Activated CD4-positive, alpha-beta T cell treated with anti-CD3 and anti-CD28 coated beads for 48 hours (primary cell): ENCODE measurements at places on chromosomes 11 and 22.
A peak's percentile ranks its signal among the peaks of the same experiment; 100 is the strongest.

- DNase-seq, result no peak
Measured at GRCh38 chr11:71349627-71350026, 97.2 kb upstream of the SHANK2 start.

GRCh38 chr11:45798793-45799441 lies 6.0 kb upstream of the SLC35C1 start:
- no peak for DNase-seq

- DNase-seq, result peak; percentile 85
Measured at GRCh38 chr22:32265882-32266767, 11.0 kb upstream of the SLC5A4 start.

DNA sequence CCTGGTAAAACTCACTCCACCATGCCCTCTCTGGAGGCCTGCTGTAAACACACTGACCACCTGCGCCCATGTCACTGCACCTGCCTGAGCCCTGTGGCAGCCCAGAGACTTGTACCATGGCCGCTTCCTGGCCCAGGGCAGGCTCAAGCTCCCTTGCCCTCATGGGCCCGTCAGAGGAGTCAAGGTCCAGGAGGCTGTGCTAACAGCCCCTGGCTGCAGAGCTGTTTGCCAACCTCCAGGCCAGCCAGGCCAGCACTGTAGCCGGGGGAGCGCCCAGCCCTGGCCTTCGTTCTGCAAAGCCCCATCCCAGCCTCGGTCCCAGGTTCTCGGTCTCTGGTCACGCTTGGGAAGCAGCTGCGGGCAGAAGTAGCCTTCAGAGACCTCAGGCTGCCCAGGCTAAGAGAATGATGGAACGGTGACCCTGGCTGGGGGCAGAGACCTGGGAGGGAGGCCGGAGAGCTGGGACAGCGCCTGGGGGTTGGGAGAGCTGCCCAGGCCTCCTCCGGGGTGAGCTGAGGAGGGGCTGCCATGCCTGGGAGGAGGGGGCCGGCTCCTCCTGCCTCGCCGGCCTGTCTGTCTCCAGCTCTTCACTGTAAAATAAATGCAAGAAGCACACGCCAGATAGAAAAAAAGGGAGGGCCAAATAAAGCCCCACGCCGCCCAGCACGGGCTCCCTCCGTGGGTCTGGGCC lies 11.9 kb upstream of the TCF20 start:
- DNase-seq, result no peak

GRCh38 chr11:29629286-29629685 lies 387.5 kb downstream of the KCNA4 start:
- DNase-seq, result no peak

- DNase-seq, result no peak
Measured at GRCh38 chr11:13800901-13801300, 132.4 kb downstream of the FAR1 start.

- no peak for DNase-seq
Measured at GRCh38 chr22:35446365-35446764, 46.4 kb downstream of the MCM5 start.

DNA sequence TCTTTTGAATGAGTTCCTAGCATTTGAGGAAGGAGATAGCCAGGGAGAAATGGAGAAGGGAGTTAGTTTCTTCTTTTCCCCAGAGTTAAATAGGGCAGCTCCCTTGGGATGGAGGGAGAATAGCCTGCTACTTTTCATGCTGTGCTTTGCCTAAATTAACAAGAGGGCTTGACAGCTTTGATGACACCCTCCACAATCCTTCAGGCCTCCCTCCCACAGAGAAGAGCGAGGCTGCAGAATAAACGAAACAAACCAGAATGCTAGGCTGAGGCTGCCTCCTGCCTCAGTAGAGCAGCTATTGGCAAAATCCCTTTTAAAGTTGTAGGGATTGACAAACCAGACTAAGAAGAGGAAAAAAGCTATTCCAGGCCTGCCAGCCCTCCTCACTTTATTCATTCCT lies 94.6 kb downstream of the C11orf58 start:
- no peak for DNase-seq

- peak; percentile 29 for DNase-seq
Measured at GRCh38 chr11:117819096-117820040, 5.2 kb downstream of the FXYD2 start.

DNA sequence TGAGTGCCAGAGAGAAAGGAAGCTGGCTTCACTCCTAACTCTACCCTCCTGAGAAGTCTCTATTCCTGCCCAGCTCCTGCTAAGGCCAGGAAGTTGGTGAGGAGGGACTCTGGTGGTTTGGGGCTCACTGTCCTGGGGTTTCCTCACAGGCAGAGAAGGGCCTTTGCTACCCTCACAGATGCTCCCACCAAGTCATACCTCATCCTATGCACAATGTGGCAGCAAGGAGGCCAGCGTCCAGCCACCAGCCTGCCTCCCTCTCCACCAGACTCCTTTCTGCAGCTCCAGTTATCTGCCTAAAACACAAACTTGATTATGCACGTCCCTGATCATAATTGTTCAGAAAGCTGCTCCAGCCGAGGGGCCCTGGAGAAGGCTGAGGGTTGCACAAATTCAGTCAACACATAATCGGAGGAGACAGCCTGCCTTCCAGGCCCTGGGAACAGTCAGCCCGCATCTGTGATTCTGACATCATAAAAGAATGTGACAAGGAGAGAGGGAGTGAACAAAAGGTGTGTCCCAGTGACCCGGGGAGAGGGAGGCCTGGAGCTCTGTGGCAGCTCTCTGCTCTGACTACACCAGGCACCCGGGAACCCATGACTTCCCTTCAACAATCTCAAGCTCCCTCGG lies 28.8 kb downstream of the DKK3 start:
- DNase-seq, result no peak

- DNase-seq, result no peak
Measured at GRCh38 chr22:19275919-19276600, 15.5 kb downstream of the CLTCL1 start.

DNA sequence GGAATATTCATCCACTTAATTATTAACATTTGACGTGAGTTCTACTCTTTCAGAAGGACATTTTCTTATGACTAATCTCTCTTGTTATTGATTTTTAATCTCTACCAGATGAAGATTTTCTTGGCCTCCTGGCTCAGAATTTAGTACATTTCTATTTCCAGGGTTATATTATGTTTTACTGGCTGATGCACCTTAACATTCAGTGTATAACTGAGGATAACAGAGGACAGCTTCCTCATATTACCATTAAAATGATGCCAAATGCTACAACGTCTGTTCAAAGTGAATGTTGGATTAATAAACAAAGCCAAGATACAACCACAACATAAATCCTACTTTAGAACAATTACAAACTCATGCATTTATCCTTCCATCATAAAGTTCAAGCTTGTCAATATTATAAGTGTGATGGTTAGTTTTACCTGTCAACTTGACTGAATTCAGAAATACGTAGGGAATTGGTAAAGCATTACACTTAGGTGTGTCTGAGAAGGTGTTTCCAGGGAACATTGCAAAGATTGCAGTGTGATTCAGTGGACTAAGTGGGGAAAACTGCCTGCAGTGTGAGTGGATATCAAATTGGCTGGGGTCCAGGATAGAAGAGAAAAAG lies 485.2 kb downstream of the LRRC4C start:
- no peak for DNase-seq

DNA sequence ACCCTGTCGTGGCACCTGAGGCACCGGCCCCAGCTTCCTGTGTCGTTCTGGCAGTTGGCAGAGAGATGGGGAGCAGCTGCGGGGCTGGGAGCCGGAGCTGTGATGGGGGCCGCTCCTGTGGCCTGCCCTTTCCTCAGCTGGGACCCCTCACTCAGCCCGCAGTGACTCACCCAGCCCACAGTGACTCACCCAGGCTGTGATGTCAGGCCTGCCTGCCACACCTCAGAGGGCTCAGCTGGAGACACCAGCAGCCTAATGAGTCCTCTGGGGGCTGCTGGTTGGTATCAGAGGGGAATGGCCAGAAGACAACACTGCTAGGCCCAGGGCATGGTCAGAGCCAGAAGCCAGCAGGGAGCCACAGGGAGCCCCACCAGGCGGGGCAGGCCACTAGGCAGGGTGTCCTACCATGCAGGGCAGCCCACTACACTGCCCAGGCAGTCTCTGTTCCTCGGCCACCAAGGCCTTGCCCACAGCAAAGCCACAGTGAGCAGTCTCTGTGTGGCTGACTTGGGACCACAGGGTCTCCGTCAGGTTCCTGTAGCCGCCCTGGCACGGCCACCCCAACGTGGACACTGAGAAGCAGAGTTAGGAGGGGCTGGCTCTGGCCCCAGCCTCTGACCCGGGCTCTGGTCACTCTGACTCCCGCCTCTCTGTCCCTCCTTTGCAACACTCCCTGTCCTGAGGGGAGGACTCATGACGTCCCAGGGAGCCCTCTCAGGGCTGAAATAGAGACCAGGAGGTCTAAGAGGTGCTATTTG lies 4.2 kb upstream of the FXYD2 start:
- DNase-seq, result peak; percentile 87

- DNase-seq, result no peak
Measured at GRCh38 chr11:69877235-69877634, 58.0 kb upstream of the FGF3 start.

DNA sequence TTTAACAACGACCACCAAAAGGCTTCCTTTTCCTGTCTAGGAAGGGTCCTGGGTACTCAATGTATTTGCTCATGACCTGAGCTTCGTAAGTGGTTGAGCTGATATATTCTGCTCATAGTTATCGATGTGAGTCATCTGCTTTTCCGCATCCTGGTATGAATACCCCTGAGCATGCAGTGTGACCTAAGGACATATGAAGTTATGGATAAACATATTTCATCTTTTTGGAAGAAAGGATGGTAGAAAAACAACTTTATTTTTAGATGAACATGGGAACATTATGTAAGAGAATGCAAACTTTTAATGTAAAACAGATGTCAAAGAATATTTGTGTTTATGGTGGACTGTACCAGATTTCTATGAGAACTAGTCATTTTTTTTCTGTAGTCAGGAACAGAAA lies 28.4 kb downstream of the TRPC6 start:
- DNase-seq, result no peak

GRCh38 chr22:19429950-19430889 lies 1.3 kb downstream of the HIRA start:
- DNase-seq, result peak; percentile 55

- no peak for DNase-seq
Measured at GRCh38 chr11:65301491-65302329, 13.0 kb upstream of the CDC42EP2 start.

- DNase-seq, result peak; percentile 56
Measured at GRCh38 chr22:45129703-45130524, 33.8 kb upstream of the NUP50 start.

DNA sequence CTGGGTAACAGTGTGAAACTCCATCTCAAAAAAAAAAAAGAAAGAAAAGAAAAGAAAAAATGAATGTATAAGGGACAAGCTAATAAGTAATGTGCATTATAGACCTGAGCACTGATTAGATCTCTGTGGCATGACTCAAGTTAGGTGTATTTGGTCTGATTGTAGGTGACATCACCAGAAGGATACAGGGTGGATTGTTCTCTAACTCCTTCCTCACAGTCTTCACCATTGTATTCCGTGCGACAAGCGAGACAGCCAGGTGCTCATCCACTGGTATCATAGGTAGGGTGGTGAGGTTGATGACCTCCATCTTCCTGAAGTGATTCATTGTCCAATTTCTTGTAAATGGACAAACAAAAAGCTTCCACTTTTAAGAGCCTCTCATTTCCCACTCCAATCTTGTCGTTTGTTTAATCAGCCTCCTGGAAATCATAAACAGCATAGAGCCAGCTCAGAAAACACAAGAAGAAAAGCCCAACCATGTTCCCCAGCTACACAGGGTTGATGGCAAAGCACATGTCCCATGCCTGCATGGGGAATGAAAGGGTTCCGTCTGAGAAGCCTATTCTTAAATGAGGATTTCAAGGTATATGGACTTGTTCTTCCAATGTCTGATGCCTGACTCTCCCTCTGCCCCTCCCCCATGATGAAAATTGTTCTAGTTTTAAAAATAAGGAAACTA lies 6.2 kb downstream of the FAM227A start:
- DNase-seq, result no peak

- DNase-seq, result no peak
Measured at GRCh38 chr11:124123622-124124021, 8.4 kb downstream of the VWA5A start.

DNA sequence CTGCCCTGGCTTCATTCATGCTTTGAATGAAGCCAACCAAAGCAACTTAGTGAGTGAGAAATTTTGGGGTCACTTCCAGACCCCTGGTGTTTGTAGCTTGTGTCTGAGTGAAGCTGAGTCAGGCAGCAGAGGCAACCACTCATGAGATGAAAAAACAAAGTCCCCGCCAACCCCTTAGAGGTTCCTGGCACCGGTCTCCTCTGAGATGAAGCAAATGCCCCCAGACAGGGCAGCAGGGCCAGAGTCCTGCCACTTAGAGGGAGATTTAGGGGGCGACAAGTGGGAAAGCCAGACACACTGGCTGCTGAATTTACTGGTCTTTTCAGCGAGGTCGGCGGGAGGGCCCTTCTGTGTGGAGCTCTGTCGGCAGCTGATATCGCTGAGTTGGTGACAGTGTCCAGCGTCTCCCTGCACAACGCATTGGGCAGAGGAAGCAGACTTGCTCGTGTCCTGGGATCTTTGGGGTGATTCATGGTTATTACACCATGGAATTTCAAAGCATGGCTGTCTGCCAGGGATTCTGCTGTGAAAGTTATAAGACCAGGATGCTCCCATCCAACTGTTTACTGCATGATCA lies 482.6 kb downstream of the MIAT start:
- no peak for DNase-seq

- no peak for DNase-seq
Measured at GRCh38 chr22:41638124-41638523, 17.0 kb downstream of the XRCC6 start.

DNA sequence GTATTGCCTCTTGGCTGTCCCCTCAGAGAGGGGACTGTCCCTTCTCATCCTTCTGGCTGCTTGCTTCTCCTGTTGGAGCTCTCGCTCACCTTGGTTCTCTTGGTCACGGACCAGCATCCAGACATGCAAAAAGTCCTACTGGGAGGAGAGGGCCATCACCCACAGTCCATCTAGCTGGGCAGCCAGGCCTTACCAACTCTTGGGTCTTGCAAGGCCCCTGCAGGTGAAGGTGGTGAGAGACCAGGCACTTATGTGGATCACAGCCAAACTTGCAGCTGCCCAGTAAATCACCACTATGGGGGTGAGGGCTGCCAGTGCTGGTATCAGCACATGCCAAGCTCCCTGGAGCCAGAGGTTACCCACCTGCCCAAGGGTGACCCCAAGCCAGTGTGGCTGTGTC lies 36.3 kb downstream of the KCNQ1OT1 start:
- no peak for DNase-seq

DNA sequence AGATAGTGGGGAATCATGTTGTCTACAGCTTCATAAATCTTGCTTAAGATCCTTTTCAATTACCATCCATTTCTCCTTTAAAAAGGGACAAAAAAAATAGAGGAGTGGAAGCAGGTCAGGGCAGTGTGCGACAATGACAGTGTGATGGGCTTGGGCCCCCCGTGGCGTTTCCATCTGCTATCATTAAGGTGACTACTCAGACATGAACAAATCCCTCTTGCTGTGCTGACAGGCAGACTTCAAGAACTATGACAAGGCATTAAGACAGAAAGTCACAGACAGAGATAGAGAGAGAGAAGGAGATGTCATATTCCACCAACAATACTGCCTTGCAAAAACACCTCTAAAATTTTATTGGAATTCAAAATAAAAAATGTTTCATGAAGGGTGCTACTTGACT lies 263.2 kb downstream of the DCDC1 start:
- DNase-seq, result no peak

GRCh38 chr11:43567396-43567975 lies 113.1 kb upstream of the HSD17B12 start:
- no peak for DNase-seq

- DNase-seq, result no peak
Measured at GRCh38 chr11:10913075-10913474, 55.2 kb upstream of the ZBED5 start.

GRCh38 chr11:69295995-69296889 lies 2.3 kb downstream of the MYEOV start:
- no peak for DNase-seq
